ENCODE measurements at places on chromosomes 12 and 14.

DNA sequence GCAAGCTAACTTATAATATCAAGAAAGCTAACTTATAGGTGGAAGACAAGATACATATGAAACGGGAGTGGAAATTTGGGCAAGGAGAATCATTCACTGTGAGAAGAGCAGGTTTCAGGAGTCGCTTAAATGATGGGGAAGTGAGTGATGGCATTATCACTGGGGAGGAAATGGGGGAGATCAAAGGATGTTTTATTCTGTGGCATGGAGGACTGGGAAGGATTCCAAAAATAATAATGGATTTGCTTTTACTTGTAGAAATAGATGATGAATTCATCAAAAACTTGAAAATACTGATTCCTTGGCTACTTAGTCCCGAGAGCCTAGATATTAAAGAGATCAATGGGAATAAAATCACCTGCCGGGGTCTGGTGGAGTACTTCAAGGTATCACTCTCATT, 47.8 kb downstream of the SAV1 start:
- no peak for ATAC-seq

GRCh38 chr14:81269100-81269978, 48.6 kb upstream of the GTF2A1 start:
- ATAC-seq: peak; percentile 79

GRCh38 chr14:54294802-54295201, 102.0 kb upstream of the CDKN3 start:
- no peak for ATAC-seq

DNA sequence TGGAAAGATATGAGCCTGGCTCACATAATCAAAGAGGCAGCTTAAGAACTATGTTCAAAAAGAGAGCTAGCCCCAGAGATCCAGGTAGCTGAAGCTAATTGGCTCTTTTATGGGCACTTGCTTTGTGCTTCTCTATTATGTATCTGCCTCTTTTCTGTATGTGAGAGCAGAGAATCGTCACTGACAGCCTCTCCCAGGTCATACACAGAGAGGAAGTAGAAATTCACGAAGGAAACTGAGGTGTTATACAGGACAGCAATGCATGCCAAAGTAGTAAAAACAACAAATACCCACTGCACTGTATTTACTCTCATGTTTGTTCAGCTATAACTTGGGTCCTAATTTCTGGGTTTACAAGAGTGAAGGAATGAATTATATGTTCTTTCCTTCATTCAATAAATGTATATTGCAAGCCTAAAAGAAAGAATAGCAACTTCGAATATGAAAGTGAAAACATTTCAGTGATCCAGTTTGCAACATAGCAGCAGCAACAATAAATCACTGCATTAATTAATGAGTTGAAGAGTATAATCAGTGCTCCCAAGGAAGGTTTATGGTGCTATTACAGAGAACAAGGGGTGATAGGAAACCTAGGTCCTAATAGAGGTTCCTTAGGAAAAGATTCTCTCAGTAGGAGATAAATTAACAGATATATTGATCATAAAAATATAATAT, 47.1 kb upstream of the ATXN7L3B start:
- ATAC-seq: no peak
